ENCODE measurements at places on chromosomes 12 and 14.

GRCh38 chr14:32201816-32202490, at the start of gene RNU6-7:
TSS of gene RNU6-7 (plus strand) at chr14:32202045.
- peak; percentile 78 for DNase-seq

GRCh38 chr14:95346820-95347219, 27.1 kb upstream of the CLMN start:
- DNase-seq = no peak

- no peak for DNase-seq
Measured at GRCh38 chr12:102891756-102892155, 25.3 kb downstream of the PAH start.

DNA sequence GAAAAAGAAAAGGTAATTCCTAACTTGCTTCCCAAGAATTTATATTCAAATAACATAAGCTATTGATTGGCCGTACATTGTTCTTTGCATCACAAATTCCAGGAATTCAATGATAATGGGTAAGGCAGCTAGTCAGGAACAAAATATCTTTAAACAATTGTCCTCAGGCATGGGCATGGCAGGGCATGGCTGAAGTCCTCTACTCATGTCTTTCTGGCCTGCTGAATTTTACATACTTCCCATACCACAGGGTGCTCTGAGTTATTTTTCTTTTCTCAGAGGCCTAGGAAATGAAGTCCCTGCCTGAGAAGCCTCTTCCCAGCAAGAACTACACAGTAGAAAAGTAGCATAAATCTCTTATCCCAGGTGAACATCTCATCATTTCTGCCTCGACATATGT, 15.1 kb upstream of the DRAM1 start:
- no peak for DNase-seq

- DNase-seq = no peak
Measured at GRCh38 chr12:51639361-51639760, 48.3 kb downstream of the SCN8A start.

- DNase-seq = no peak
Measured at GRCh38 chr14:85421186-85421877, 108.6 kb upstream of the FLRT2 start.

GRCh38 chr14:78075033-78075432, 95.1 kb upstream of the NRXN3 start:
- no peak for DNase-seq

- DNase-seq = no peak
Measured at GRCh38 chr14:105034315-105035039, 13.6 kb upstream of the CDCA4 start.

DNA sequence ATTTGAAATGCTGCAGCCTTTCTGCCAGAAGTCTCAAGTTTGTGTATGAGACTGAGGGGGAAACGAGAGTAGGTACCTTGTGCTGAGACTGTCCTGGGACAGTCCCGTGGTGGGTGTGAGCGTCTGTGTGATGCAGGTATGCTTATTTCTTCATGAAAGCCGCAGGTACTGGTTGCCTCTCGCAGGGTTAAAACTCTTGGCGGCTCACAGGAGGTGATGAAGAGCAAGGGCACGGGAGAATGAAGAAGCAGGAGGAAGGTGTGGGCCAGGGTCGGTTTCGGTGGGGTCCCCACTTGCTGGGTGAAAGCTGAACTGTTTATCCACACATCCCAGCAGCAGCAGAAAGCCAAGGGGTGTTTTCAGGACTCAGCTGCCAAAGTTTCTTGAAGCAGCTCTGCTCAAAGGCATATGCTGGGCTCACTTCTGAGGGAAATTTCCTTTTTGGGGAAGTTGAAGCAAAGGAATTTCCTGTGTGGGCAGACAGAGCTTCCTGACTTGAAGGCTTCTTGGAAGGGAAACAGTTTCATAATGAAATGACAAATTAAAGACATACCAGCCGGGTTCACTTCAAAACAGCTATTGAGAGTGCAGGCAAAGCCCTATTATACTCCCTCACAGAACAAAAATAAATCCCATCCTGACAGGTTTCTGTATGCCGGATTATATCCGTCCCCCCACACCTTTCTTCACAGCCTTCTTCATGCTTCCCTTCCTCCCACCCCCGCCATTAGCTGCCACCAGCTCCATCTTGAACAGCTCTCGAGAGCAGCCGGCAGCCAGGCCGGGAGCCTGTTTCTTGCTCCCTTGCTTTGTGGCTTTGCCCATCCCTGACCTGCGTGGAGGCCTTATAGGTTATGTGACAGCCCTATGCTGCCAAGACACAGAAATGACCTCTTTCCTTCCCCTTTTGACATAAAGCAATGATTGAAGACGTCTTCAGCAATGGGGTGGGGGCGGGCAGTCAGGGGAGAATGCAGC, 116.6 kb downstream of the ETV6 start:
- DNase-seq = no peak

DNA sequence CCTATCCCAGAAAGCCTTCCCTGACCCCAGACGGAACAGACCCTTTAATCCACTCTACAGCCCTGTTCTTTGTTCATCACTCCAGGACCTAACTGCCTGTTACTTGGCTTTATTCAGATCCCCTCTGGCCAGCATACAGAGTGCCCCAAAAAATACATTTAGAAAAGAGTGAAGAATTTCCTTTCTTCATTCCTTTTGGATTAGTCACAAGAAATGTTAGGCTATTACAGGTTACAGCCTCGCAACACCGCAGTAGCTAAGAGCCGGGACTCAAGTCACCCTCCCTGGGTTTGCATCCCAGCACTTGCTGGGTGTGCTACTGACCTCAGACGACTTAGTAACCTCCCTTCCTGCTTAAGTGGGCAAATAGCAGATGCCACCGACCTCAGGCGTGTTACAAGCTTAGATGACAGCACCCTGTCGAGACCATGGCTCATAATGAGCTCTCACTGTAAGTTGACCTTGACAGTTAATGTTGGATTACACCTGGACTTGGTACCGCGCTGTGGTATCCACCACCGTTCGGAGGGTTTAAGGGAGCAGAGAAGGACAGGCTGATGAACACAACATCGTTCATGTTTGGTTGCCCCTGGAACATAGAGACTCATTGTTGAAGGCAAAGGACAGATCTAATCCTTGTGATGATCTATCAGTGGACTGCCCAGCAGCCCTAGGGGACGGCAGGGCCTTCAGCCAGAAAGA, 12.9 kb downstream of the GLRX5 start:
- DNase-seq = no peak

- DNase-seq = no peak
Measured at GRCh38 chr14:91300957-91301356, 56.5 kb upstream of the GPR68 start.

DNA sequence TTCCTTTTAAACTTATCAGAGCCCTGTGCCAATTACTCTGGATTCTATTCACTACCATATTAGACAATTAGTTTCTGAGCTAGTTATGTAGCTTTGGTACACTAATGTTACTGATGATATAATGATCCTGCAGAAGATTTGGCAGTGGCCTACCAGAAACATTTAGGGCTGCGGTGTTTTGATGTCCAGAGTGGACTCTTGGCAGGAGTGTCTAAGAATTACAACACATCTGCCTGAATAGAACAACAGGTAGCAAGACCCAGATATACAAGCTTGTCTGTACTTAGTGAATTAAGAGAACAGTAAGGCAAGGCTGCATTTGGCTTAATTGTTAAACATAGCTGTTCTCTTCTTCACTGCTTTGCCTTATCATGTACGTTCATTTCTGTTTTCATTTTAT, 691.6 kb upstream of the FBXO33 start:
- no peak for DNase-seq

DNA sequence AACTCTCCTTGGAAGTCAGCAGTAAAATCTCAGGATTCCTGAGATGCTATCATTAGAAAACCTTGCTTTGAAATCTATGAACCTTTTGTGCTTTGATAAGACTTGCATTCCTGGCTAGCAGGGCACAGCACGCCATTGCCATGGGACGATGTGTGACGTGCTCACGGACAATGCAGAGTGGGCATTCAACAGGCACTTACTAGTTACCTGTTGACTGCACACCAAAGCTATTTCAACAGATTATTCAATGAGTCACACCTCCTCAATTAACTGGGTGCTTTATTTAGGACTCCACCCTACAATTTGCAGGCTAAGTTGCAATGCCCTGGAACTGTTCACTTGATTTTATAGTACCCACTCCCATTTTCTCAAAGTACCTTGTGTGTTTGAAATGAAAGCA, 11.3 kb downstream of the NOS1 start:
- DNase-seq = no peak

GRCh38 chr12:13027032-13027431, 17.1 kb upstream of the FAM234B start:
- DNase-seq = no peak

GRCh38 chr12:122086116-122086515, 7.6 kb downstream of the MLXIP start:
- DNase-seq = no peak

- no peak for DNase-seq
Measured at GRCh38 chr12:8065991-8066594, at the start of gene C3AR1. TSS of gene C3AR1 (minus strand) at chr12:8066359. CDS start at chr12:8060185, 6,174 bp downstream.

DNA sequence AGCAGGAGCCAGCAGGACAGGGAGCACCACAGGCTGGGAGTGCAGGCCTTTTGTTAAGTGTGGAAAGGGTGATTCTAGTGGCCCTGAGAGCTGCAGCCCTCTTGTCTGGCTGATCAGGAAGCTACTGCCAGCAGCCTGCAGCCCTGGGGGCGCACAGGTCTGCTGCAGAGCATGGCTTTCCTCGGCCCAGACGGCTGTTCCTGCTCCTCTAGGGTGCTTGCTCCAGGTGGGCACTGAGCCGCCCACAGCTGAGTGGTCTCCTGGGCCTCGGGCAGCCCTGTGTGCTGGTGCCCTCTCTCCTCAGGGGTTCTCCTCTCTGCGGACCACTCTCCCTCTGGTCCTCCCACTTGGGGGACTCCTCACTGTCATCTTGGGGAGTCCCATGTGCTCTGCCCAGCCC, 18.9 kb downstream of the CCDC88C start:
- no peak for DNase-seq

DNA sequence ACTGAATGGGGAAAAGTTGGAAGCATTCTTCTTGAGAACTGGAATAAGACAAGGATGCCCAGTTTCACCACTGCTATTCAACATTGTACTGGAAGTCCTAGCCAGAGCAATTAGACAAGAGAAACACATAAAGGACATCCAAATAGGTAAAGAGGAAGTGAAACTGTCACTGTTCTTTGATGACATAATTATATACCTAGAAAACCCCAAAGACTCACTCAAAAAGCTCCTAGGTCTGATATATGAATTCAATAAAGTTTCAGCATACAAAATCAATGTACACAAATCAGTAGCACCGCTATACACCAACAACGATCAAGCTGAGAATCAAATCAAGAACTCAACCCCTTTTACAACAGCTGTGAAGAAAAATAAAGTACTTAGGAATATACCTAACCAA, 157.3 kb upstream of the DDHD1 start:
- no peak for DNase-seq

GRCh38 chr12:118706437-118706836, 274.9 kb upstream of the SRRM4 start:
- DNase-seq = no peak

DNA sequence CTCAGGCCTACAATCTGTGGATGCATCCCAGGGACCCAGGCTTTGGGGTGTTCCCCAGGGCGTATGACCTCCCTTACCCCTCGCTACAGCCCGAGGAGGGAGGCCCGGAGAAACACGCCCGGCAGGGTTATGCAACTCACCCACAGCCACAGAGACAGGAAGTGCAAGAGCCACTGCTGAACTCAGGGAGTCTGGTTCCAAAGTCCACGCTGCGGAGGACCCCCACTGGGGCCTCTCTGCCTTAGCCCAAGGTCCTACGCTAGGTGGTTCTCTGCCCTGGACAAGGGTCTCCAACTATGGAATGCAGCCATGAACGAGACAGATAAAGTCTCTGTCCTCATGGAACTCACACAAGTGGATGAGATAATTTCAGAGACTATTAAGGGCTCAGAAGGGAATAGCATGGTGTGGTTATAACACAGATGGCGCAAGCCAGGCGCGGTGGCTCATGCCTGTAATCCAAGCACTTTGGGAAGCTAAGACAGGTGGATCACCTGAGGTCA, 11.3 kb downstream of the SCARB1 start:
- DNase-seq = no peak

DNA sequence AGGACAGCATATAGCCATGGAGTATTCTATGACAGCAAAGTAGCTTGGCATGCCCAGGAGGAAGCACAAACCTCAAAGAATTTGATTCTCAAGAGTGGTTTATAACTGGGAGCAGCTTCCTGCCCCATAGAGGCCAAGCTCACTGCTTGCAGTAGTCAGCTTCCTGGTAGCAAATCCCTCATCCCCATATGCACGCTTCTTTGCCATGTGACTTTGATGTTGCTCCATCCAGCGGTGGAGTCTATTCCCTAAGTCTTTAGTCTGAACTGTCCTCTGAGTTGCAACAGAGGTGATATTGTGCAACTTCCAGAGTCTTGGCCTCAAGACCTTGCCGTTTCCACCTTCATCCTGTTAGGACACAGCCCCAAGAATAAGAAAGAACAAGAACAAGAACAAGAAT, 996.8 kb upstream of the TMEM132C start:
- no peak for DNase-seq

DNA sequence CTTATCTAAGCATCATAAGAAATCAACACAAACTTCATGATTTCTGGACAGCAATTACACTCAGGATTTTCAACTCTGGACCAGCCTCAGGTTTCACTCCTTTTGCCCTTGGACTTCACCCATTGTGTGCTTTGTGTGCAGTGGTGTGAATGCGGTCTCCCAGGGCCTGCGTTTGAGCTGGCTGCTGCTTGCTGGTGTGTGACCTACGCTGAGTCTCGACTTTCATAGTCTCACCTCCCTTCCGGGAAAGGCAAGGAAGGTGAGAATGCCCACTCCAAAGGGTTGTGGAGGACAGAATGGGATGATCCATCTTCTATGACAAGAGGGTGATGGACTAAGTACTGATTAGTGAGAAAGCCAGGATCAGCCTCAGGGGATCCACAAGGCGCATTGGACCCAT, 228.8 kb downstream of the C12orf75 start:
- no peak for DNase-seq

DNA sequence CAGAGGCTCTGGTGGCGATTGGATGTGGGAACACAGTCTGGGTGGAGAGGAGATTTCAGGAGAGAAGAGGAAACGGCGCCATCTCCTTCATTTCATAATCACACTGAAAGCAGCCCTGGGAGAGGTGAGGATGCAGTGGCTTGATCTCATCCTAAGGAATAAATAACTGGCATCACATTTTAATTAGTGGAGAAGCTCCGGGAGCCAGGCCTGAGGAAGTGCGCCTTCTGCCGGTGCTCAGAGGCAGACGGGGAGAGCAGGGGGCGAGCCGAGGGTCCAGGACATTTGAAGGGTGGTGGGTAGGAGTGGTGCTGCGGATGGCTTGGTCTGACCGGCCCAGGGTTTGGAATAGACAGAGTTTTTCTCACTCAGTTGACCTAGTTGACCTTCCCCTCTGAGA, 265.0 kb downstream of the CACNA1C start:
- DNase-seq = no peak
